Naive thymus-derived CD8-positive, alpha-beta T cell (primary cell): ENCODE measurements at places on chromosomes 1 and 21.

DNA sequence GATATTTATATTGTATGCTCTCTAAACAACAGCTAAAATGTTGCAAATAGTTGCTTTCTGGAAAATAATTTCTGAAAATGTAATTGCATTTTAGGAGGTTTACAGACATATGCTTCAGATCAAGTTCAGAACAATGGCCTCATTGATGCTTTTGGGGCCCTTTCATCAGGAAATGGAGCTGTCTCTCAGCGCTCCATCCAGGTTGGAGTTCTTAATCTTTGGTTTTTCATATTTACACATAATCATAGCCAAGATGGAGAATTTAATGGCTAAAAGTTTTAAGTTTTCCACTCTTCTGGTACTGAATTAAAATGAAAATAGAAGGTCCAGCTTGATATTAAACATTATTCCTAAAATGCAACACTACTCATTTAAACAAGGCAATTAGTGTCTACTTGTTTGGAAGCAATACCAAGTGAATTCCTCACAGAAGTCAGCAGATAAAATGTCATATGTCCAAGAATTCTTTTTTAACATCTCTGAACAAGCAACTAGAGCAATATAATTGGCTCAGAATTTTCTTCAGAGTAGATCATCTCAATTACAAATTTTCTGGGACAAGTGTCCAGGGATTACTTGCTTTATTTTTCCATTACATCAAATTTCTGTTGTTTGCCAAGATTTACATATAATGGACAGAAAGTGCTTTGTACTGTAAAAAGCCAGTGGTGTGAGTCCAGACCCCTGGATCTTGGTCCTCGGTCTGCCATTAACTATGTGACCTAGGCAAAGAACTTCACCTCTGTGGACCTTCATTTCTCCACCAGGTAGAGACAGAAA, 22.6 kb downstream of the CLCA1 start:
- no peak for DNase-seq

GRCh38 chr1:88398338-88398737, 285.7 kb upstream of the PKN2 start:
- DNase-seq: no peak

DNA sequence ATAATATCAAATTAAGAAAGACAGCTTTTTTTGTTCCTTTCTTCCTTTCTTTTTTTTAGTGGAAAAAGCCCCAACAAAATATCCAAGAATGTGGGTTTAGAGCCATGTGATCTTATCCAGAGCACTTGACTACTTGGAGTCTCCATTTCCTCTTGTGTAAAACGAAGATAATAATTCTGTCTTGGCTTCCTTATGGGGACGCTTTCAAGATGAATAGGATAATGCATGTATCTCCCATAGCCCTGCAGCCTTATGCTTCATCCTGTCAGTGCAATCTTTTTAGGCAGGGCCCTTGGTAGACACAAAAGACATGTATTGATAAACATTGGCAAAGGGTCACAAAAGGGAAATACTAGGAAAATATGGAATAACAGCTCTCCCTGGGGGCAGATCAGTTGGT, 34.8 kb downstream of the ZBTB18 start:
- DNase-seq: no peak

DNA sequence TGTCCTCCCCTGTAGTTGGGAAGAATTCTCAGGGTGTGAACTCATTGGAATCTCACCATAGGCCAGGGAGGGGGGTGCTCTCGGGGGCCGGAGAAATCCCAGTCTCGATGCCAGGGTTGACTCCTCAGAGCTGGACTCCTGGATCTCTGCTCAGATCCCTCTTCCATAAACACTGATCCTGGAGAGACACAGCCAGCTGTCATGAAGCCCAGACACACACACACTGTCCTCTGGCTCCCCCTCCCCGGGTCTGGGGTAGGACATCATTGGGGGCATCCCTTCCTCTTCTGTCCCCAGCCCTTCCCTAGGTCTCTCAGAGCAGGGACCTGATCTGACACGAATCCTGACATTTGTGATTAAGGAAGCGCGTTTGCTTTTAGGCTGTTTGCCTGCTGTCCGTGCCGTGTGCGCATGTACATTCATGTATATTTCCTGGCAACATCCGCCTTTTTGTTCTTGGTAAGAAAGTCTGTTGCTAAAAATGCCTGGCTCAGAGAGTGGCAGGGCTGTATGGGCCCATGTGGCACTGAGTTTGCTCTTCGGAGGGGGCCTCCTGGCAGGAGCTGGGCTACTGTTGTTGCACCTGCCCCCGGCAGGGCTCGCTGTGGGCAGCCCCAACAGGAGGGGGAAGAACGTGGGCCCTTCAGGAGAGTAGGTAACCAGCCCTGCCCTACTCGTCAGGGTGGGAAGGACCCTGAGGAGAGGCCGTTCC, 45.4 kb upstream of the SELENON start:
- DNase-seq: peak; percentile 63

DNA sequence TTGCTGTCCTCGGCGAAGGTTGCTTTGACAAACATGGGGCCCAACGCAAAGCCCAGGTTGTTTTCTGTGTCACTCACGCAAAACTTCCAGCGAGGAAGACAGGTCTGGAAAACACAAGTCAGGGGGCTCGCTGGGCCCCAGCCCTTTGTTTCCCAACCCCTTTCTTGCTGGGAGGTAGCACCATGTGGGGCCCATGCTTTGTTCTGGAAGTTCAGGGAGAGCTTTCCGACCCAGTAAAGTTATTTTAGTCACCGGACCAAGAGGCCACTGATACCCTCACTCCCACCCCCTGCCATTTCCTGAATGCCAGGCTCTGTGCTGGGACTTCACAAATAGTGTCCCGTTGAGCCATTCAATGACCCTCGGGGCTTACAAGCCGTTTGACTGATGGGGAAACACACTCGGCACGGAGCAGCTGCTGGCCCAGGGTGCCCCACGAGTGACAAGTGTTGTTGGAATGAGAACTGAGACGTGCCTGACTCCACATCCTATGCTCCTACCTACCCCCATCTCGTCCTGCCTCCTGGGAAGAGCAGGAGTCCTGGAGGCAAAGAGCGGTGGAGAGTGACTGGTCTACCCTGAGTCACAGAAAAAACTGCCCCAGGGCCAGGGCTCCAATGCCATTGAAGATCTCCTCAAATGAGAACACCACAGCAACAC, 52.0 kb downstream of the ECE1 start:
- no peak for DNase-seq

DNA sequence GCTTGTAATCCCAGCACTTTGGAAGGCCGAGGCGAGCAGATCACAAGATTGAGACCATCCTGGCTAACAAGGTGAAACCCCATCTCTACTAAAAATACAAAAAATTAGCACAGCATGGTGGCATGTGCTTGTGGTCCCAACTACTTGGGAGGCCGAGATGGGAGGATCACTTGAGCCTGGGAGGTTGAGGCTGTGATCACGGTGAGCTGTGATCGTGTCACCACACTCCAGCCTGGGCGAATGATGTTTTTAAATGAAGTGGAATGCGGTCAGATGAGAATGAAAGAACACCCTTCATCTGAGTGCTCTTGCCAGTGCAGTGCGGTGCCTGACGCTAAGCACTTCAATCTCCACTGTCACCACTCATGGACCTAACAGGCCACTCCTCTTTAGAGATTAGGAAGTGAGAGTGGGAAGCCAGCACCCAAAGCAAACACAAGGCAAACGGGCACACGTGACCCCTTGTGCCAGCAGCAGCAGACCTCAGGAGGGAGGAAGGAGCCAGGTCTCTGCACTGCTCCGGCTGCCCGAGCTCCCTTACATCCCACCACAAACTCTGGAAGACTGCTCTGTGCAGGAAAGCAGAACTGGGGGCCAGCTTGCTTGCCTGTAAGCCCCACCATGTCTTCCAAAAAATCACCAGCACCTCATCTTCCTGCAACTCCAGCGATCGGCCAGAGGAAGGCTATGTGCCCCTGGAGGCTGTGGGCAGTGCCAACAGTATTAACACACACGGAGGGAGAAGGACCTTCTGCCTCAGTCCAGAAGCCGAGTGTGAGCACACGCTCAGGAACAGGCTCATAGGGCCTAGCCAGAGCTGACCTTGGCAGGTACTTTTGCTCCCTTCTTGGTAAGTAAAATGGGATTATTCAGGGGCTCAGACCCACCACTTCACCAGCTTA, 9.7 kb downstream of the CTNNBIP1 start:
- DNase-seq: no peak

GRCh38 chr1:248924696-248925532, 18.9 kb downstream of the PGBD2 start:
- DNase-seq: peak; percentile 44

DNA sequence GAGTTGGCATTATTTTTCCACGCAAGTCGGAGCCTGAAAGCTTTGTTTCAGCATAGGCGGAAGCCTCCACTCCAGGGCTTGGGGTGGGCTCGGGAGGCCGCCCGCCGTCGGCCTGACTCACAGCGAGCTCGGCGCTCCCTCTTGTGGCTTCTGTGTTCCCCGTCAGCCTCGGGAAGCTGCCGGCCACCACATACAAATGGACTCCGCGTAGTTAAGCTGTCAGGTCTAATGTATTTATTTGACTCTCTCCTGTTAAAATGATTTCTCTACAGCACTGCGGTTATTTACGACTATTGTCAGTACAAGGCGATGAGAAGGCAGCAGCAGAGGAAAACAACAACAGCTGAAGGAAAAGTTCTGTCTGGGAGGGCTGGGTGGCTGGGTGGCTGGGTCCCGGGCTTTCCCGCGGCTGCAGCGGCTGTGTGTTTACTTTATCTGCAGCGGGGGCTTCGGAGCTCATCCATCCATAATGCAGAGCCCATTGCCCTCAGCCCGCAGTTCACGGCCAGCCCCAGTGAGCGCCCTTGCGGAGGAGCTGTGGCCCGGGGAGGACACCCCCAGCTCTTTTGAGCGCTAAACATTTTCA, 375.7 kb upstream of the CAMK1G start:
- DNase-seq: no peak

- no peak for DNase-seq
These were observed 61.1 kb downstream of the SDC3 start for GRCh38 chr1:30847358-30847972.

DNA sequence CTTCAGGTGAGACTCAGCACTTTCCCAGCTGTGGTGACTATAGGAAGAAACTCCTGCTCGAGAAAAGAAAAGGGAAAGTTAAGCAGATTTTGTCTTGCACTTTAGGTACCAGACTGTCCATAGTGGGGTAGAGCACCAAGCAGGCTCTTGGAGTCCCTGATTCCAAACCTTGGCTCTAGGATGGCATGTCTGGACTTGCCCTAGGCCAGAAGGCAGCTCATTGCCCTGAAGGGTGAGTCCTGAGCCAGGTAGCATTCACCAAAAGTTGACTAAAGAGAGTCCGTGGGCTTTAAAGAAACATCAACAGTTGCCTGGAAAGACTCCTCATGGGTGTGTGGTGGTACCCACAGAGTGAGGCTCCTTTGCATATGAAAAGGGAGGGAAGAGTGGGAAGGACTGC, 145.2 kb upstream of the SNX7 start:
- no peak for DNase-seq

- DNase-seq: no peak
These were observed 34.1 kb downstream of the PLXNA2 start for GRCh38 chr1:208209896-208210589.

DNA sequence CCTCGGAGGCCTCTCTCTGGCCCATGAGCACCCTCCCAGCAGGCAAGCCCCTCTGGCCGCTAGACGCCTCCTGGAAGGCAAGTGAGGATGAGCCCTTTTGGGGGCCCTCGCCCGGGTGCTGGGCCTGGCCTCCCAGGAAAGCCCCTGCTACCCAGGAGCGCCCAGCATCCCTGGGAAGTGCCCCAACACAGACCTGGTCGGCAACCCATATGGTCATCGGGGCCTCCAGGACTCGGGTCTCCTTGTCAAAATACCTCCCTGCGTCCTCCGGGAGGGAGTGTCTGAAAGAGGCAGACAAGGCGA, 21.0 kb upstream of the TMEM52 start:
- DNase-seq: no peak

GRCh38 chr1:205183676-205184335, 27.7 kb downstream of the DSTYK start:
- no peak for DNase-seq

DNA sequence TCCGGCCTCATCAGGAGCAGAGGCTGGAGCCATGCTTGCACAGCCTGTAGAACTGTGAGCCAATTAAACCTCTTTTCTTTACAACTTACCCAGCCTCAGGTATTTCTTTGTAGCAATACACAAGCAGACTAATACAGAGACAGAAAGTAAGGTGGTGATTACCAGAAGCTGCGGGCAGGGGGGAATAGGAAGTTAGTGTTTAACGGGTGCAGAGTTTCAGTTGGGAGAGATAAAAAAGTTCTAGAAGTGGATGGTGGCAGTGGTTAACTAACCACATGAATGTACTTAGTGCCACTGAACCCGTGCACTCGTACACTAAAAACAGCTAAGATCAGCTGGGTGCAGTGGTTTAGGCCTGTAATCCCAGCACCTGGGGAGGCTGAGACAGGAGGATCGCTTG, 80.4 kb upstream of the TARDBP start:
- DNase-seq: peak; percentile 73

DNA sequence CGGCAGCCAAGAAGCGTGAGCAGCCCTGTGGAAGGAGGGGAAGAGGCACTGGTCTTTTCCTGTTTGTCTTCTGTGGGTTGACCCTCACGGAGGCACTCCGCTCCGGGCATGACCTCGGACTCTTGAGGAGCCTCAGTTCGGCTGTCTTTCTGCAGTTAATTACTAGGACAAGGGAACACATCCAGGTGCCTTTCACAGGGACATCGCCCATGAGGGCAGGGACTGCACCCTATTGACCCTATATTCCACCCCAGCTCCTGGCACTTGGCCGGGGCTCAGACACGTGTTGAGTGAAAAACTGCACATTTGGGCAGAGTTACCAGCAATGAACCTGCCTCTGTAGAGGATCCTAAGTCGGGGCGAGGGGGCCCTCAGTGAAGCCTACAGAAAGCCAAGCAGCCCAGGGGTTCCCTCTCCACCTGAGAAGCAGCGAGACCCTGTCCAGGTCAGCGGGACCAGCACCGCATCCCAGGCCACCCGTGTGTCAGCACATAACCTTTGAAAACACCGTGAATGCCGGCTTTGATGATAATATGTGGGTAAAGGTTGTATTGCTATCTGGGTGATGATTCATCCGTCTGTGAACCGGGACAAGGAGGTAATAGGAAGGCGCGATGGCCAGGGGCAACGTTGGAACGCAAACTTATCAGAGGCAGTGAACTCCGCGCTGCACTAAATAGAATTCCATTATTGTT, 161.4 kb upstream of the ARHGEF16 start:
- no peak for DNase-seq

- no peak for DNase-seq
These were observed 66.3 kb upstream of the PRDX6 start for GRCh38 chr1:173410794-173411236.

- no peak for DNase-seq
These were observed 9.0 kb upstream of the MYOM3 start for GRCh38 chr1:24120965-24121364.

DNA sequence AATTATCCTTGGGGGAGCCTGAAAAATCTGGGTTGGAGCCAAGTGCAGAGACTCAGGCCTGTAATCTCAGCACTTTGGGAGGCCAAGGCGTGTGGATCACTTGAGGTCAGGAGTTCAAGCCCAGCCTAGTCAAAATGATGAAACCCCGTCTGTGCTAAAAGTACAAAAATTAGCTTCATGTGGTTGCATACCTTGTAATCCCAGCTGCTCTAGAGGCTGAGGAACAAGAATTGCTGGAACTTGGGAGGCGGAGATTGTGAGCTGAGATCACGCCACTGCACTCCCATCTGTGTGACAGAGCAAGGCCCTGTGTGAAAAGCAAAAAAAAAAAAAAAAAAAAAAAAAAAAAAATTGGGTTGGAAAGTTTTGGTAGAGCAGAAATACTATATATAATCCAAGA, 1563.6 kb upstream of the PRMT6 start:
- no peak for DNase-seq

GRCh38 chr21:26389971-26390641, 183.0 kb downstream of the CYYR1 start:
- no peak for DNase-seq

- DNase-seq: no peak
These were observed 75.4 kb downstream of the TENT5C start for GRCh38 chr1:117681093-117681900.

- DNase-seq: no peak
These were observed at the start of gene GSTM1 for GRCh38 chr1:109687641-109688499. Gene GSTM1, plus strand, starts transcription at chr1:109687817. Its CDS starts 57 bp downstream, at chr1:109687874.
